ENCODE measurements at places on chromosomes 1 and 21.

DNA sequence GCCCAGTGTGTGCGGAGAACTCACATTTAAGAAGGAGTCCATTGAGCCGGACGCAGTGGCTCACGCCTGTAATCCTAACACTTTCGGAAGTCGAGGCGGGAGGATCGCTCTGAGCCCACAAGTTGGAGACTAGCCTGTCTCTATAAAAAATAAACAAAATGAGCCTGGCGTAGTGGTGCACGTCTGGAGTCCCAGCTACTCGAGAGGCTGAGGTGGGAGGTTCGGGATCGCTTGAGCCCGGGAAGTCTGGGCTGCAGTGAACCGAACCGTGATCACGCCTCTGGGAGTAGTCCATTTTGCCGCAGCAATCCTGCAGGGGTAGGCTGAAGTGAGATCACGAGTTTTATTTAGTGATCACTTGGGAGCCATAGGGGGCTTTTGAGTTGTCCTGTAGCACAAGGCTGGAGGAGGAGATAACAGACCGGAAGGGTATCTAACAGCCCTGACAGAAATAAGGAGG lies 497 bp upstream of the FUCA1 start:
- no peak for DNase-seq

- no peak for DNase-seq
Measured at GRCh38 chr1:168485048-168485447, 58.7 kb downstream of the XCL2 start.

- no peak for DNase-seq
Measured at GRCh38 chr21:30336596-30336995, 898 bp downstream of the KRTAP27-1 start.

GRCh38 chr1:40984531-40984930 lies 5.0 kb downstream of the CTPS1 start:
- DNase-seq: no peak

- DNase-seq: no peak
Measured at GRCh38 chr1:19625291-19625937, 18.7 kb upstream of the NBL1 start.

Data from activated CD8-positive, alpha-beta memory T cell treated with anti-CD3 and anti-CD28 coated beads for 1 hour (primary cell).